ENCODE measurements at places on chromosomes 3 and 15.

DNA sequence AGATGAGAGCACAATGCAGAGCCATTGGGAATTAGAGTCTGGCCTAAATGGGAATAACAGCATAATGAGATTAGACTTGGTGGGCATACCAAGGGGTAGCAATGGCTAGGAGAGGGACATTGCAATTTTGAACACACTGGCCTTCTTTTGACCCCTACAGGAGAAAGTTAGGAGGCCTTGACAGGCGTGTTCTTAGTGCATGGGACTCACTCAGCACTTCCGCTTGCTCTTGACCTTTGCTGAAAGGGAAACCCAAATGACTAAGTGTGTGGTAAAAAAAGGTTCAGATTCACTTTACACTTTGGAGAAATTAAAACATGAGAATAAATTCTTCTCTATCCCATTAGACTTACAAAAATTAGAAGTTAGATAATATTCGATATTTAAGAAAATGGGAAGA lies 317.4 kb downstream of the DIPK2A start:
- DNase-seq = no peak

DNA sequence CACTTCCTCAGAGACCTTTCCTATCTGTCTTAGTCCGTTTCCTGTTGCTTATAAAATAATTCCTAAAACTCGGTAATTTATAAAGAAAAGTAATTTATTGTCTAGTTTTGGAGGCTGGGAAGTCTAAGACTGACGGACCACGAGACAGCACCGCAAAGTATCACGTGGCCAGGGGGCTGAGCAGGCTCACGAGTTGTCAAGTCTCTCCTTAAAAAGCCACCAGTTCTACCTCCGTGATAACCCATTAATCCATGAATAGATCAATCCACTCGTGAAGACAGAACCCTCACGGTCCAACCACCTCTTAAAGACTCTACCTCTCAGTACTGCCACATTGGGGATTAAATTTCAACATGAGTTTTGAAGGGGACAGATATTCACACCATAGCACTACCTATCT lies 821 bp downstream of the LINS1 start:
- DNase-seq = no peak

GRCh38 chr15:88537591-88538317 lies 8.7 kb downstream of the DET1 start:
- DNase-seq = no peak

DNA sequence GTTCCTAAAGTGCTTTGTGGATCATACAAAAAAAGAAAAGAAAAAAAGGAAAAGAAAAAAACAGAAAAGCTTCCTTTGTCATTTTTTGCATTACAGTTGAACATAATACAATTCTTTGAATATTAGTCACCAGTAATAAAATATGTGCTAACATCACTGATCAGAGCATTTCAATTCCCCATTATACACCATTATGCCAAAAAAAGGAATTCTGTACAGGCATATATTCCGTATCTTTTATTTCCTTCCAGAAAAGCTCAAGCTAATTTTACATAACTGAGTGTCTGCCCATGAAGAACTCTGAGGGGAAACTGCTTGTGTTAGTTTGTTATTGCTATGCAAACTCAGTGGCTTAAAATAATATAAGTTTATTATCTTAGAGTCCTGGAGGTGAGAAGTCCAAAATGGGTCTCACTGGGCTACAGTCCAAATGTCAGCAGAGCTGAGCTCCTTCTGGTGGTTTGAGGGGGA lies 377.9 kb downstream of the GAP43 start:
- no peak for DNase-seq
